NCI-H460 (cell line): ENCODE measurements at places on chromosomes 13 and 19.
A peak's percentile ranks its signal among the peaks of the same experiment; 100 is the strongest.

- no peak for DNase-seq
Measured at GRCh38 chr19:46493236-46494145, 2.2 kb downstream of the PNMA8B start.

GRCh38 chr13:65826657-65827056 lies 1403.5 kb downstream of the PCDH9 start:
- no peak for DNase-seq

DNA sequence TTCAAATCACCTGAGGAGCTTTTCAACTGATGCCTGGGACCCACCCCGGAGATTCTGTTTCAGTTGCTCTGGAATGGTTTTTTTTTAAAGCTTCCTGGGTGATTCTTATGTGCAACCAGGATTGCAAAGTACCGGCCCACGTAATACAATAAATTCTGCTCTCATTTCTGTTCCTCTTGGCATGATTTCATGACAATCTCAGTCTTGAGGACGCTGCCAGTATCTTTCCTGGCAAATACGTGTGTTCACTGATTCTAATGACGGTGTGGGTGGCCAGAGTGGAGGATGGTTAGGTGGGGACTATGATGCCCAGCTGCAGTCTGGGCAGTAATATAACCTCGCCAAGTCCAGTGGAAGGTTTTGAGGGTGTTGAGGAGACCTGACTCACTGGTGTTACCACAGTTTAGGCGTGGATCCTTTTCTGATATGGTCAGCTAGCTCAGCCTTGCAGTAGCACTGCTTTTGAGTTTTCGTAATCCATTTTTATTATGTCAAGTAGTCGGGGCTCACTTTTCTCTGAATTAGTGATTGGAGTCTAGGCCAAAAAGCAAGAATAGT lies 49.4 kb downstream of the FAM124A start:
- no peak for DNase-seq

DNA sequence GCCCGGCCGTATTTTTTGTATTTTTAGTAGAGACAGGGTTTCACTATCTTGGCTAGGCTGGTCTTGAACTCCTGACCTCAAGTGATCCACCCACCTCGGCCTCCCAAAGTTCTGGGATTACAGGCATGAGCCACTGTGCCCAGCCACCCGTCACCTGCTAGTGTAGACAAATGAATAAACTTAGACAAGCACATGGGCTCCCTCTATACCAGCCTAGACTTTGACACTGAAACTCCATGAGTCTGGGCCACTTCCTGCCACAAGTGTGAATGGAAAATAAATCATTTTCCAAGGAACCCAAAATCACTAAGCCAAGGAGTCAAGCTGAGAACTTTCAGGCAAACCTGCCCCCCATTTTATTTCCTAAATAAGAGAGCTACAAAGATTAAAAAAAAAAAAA lies 27.0 kb upstream of the TPT1 start:
- DNase-seq, result no peak

- no peak for DNase-seq
Measured at GRCh38 chr13:51763486-51763885, 40.5 kb downstream of the DHRS12 start.

- DNase-seq, result no peak
Measured at GRCh38 chr13:79997244-79997643, 343.7 kb downstream of the SPRY2 start.

GRCh38 chr13:107764046-107764445 lies 451.3 kb downstream of the LIG4 start:
- no peak for DNase-seq

DNA sequence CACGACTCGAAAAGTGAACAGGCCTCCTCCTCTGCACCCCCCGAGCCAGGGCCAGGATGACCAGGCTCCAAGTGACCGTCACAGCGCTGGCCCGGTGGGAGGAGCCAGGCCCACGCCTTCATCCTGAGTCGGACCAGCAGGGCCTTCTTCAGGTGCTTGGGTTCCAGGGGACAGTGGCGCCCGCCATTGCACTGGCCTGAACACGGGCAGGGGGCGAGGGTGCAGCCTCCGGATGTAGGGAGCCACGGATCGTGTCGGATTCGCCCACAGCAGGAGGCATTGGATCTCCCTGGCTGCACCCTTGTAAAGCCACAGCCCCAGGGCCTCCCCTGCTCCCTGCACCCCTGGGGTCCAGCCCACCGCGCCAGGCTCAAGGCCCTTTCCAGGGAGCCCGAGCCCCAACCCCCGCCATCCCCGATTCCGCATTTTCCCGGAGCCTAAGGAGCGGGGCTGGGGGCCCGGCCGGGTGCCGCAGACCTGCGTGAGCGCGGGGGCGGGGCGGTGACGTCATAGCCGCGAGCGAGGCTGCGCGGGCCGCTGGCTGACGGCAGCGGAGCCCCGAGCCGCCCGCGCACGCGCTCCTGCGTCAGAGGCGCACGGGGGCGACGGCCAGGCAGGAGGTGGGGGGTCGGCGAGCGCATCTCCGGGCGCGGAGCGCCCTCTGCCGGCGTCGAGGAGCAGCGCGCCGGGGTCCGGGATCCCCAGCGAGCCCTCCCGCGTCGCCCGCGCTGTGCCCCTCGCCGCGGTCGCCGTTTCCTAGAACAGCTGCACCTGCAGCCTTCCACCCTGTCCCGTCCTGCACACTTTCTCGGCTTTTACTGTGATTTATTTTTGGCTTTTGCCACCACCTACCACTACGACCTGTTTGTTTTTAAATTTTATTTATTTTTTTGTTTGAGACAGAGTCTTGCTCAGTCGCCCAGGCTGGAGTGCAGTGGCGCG lies 1.5 kb upstream of the ATP5F1D start:
- DNase-seq, result peak; percentile 81

GRCh38 chr19:17996826-17997316 lies 11.1 kb upstream of the ARRDC2 start:
- peak; percentile 81 for DNase-seq
